ENCODE measurements at places on chromosomes 3 and 15. TPM values are rescaled to one million over a fixed set of nuclear protein-coding genes. Genes with fewer than 3 reads are reported as not detected.
A peak's percentile ranks its signal among the peaks of the same experiment; 100 is the strongest.

AHSG gene
- total RNA-seq: not detected

ALDH1A3 gene
- not detected for total RNA-seq

KIF15 gene
- 1.4 TPM for total RNA-seq

CDCP1 gene
- total RNA-seq: 0.12 TPM

IQGAP1 gene
- 14.2 TPM for total RNA-seq

PFN2 gene
- 122 TPM for total RNA-seq

NPAP1 gene
- total RNA-seq: 0.28 TPM

LRRC49 gene
- total RNA-seq: 11.6 TPM

CGNL1 gene
- total RNA-seq: 97.4 TPM

HDC gene
- not detected for total RNA-seq

UBAP1L gene
- 5.1 TPM for total RNA-seq

- no peak for DNase-seq
These were observed 101.0 kb upstream of the CCDC80 start for GRCh38 chr3:112741983-112742382.

DNA sequence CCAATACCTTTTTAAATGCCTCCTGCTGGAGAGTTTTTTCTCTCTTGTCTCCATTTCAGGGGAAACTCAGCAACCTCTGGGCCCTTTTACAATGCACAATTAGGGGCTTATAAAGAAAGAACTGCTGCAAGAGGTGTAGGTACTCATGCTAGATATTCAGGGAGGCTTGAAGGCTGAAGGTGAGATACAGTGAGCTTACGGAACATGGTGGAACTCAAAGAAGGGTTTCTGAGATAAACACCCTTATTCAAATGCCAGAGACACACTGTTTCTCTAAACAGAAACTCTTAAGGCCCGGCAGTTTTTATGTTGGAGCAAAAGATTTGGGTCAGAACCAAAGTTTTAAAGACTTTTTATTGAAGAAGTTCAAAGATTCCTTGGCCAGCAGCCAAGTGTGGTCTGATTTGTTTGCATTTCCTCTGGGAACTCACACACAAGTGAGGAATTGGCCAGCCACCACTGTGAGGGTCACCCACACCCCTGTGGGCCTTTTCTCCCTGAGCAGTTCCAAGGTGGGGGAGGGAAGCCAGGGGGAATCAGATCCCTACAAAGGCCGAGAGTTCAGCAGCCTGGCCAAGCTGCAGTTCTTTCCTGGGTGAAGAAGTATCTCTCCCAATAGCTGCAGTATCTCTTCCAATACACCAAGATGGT lies 47.8 kb downstream of the TNFAIP8L3 start:
- DNase-seq: peak; percentile 57

- DNase-seq: no peak
These were observed 21.9 kb downstream of the FEM1B start for GRCh38 chr15:68299436-68299835.

DNA sequence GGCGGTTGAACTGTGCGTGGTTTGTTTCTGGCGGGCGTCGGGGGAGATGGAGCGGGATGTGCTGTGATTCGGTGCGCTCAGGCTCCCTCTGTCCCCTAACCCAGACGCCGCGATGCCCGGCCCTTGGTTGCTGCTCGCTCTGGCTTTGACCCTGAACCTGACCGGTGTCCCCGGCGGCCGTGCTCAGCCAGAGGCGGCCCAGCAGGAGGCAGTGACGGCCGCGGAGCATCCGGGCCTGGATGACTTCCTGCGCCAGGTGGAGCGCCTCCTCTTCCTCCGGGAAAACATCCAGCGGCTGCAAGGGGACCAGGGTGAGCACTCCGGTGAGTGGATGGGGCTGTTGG lies 1.2 kb downstream of the TRH start:
- no peak for DNase-seq

DNA sequence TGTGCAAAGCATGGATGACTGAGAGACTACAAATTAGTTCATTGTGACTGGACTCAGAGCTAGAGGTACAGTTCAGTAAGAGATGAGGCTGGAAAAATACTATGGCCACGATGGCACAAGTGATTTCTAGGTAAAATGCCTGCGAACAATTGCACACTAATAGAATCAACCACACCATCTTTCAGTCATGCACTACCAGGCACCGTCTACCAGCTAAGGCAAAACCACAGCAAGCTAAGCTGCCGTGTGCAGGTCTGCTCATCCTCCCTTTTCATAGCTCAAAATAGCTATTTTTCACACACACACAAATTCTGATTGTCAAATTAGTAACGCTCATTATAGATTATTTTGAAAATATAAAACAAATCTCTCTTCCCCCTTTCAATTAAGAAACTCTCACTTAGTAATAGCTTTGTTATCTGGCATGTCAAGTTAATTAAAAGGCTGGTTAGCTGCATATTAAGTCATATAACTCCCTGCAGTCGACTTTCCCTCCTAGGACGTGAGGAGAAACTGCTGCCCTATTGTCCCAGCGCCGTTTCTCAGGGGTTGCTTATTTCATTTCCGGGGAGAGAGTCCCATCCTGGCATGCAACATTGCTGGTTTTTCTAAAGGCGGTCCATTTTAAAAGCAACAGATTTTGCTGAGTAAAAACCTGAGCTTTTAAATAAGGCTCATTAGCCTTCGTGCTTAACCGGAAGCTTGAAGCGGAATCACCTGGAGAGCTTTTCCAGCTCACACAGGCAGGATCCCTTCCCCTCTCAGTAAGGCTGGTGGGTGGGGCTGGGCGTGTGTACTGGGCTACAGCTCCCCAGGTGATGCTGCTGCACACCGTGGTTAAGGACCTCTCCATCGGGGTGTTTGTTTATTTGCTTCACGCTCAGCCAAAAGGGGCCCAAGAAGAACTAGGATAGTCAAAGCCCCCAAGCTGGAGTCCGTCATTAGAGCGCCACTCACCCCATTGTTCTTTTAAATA lies 16.9 kb upstream of the MEX3B start:
- DNase-seq: no peak

GRCh38 chr3:133441867-133442270 lies 42.0 kb downstream of the BFSP2 start:
- DNase-seq: peak; percentile 8

DNA sequence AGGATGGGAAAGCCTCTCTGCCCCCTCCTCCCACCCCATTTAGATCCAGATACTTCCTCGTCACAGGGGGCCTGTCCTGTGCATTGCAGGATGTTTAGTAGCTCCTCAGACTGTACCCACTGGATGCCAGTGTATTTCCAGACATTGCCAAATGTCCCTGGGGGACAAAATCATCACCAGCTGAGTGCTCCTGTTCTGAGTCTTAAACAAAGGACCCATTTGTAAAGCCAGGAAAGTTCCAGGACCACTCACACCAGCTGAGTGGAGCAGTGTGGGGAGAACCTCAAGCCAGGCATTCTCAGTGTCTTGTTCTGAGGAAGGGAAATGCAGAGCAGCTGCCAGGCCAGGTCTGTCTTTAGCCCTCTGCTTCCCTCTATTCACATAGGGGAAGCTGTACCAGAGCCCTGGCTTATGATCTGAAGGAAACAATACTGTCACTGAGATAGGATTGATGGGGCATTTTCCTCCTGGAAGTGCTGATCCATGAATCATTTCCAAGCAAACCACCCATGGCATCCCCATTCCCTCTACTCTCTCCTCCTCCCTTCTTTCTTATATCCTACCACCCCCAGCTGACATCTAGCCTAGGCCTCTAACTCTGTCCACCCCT lies 67.4 kb upstream of the MEX3B start:
- DNase-seq: no peak

- DNase-seq: no peak
These were observed 8.9 kb upstream of the ARHGEF26 start for GRCh38 chr3:154112146-154112852.

DNA sequence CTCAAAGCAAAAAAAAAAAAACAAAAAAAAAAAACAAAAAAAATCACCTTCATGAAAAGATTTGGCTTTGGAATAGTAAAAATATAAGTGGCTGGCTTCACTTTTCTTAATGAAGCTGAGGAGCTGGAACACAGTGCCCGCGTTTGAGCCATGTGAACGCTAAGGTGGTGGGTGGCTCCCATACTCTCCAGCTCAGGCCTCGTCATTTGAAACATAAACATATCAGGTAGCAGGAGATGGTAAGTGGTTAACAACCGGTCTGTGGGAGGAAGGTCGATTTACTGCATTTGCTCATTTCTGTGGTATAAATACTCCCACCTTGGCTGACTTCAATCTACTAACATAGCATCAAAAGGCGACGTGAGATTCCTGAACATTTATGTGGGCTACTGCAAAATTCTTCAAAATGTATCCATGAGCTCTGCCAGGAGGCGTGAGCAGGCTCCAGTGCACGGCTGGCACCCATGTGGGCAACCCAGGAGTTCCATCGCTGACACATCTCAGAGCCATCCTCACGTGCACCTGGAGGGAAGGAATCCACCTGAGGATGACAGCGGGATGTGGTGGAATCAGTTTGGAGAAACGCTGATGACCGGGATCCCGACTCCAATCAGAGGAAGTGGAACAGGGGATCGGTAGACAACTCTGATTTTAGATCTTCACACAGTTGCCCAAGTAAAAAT lies 157.6 kb downstream of the ATP10A start:
- DNase-seq: no peak

- DNase-seq: peak; percentile 10
These were observed 780 bp upstream of the ACAD9 start for GRCh38 chr3:128878556-128879124.

DNA sequence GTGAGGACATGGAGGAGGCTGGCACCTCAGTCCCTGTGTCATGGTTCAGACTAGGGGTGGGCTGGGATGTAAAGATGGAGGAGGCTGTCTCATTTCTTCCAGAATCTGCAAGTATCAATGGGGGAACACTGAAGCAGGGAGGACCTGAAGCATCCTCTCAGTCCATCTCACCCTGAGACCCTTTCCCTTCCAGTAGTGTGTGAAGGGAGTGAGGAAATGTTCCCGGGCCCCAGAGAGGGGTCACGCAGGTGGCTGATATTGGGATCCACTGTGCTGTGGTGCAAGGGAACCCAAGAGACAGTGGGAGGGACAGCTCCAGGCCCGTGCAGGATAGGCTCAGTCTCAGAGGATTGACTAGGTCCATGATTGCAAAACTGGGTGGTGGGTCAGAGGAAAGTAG lies 72.2 kb upstream of the ADPGK start:
- no peak for DNase-seq

DNA sequence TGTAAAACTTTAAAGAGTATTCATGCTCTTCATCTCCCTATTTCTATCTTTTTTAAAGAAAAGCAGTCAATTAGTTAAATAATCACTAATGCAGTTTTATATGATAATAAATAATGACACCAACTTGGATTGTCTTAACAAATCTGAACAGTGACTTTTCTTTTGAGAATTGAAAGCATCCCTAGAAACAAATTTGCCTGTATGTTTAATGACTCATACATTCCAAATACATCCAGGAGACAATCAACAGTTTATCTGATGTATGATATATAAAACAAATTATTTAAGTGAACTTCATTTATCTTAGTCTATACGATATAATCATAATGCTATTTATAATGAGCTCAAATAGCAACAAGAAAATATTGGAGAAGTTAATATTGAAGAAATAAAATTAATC lies 78.0 kb downstream of the ALCAM start:
- DNase-seq: no peak

DNA sequence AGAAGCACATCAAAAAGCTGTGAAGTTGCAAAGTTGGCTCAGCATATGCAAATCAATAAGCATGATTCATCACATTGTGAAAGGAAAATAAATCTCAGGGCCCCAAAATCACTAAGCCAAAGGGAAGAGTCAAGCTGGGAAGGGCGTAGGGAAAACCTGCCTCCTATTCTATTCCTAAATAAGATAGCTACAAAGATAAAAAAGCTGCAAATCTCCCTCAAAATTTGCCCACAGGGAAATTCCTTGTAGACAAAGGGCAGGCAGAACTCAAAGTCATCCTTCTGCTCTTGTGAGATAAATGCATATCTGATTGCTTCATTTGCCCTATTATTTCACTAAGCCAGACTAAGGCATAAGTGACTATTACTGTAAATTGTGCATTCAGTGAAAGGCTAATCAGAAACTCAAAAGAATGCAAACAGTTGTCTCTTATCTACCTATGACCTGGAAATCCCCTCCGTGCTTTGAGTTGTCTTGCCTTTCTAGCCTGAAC lies 30.5 kb upstream of the CCNL1 start:
- no peak for DNase-seq

DNA sequence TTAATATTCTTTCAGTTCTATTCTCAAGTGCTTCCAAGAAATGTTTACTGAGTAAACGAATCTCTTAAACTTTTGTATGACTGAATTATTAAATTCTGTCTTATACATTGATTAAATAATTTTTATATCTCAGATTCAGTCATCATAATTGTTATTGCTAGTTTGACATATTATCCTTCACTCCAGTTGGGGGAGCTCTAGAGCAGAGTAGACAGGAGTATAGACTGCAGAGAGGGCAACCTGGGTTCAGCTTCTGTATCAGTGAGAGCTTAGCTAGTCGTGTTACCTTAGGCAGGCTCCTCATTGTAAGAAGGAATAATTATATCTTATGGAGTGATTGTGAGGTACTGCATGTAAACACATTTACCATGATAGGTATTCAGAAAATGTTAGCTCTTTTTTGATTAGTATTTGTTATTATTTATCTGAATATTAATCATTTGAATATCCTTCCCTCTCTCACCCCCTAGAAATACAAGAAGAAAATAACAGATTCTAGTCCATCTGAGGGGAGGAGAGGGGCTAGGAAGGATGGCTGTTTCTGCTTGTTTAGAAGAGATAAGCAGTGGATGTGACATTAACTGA lies 31.0 kb upstream of the ZCWPW2 start:
- DNase-seq: peak; percentile 58

GRCh38 chr3:29240248-29240647 lies 40.6 kb upstream of the RBMS3 start:
- DNase-seq: no peak

GRCh38 chr3:44913868-44914468 lies 39.6 kb downstream of the TGM4 start:
- peak; percentile 81 for DNase-seq

- DNase-seq: no peak
These were observed 142.7 kb downstream of the MEGF11 start for GRCh38 chr15:66110864-66111263.

DNA sequence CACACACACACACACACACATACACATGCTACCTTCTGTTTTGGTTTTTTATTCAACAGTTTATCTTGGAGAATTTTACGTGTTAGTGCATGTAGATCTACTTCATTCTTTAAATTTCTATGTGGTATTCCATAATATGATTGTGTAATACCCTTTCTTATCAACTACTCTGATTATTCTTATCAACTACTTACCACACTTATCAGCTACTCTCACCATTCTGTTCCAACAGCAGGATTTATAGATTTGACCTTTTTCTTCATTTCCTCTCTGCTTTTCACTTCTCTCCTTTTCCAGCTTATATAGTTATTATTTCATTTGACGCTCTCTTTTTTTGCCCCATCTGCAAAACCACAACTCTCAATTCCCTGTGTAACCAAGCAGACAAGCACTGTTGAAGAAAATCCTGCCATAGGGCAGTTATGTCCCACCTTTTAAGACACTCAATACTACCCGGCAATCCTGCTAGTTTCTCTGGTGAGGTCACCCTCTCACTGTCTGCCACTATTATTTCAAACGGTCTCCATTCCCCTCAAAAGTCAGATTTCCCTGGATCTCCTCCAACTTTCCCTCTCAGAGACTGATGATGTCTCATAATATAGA lies 56.9 kb upstream of the SATB1 start:
- DNase-seq: no peak
